ENCODE measurements at places on chromosomes 1 and 21.
A peak's percentile ranks its signal among the peaks of the same experiment; 100 is the strongest.

DNA sequence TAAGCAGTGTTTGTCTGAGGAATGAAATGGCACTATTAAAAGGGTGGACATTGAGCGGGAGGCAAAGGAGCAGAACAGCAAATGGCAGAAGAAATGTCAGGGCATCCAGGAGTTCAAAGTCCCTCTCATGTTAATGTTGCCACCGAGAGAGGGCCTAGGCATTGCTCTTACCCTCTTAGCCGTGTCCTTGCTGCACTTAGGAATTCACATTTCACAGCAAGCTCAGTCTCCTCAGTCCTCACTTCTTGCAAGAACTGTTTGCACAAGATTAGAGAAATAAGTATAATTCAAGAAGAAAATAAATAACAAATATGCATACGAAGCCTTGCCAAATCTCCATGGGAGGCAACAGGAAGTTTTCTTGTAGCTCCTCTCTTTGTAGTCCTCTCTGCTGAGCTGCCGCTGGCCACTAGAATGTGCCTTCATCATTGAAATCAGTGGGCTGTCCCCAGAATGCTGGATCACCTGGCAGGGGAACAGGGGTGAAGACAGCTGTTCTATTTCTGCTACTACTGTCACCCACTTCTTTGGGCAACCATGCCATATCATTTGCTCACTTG, 205.8 kb downstream of the ZNF326 start:
- DNase-seq = no peak

DNA sequence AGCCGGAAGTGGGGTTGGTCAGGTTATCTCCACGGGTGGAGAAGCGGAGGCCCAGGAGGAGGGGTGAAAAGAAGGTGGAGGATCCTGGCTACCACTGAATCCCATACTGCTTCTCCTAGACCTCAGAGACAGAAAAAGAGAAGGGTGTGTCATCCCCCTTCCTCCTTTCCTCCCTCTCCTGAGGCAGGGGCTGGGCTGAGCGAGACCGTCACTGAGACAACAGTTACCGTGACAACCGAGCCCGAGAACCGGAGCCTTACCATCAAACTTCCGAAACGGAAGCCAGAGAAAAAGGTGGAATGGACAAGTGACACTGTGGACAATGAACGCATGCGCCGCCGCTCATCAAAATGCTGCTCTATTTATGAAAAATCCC, 42.1 kb upstream of the NBPF3 start:
- DNase-seq = no peak

GRCh38 chr1:53259932-53260331, 21.6 kb upstream of the MAGOH start:
- DNase-seq = no peak

GRCh38 chr1:89198491-89199072, at the start of gene GBP4:
GBP4 (minus strand) TSS chr1:89198942; CDS start chr1:89198834, 108 bp downstream.
- no peak for DNase-seq

- no peak for DNase-seq
These were observed 37.6 kb upstream of the HMCN1 start for GRCh38 chr1:185696422-185697150.

GRCh38 chr1:23211955-23212354, 5.3 kb downstream of the HTR1D start:
- DNase-seq = no peak

GRCh38 chr1:44170281-44170823, 28.9 kb upstream of the KLF18 start:
- DNase-seq = no peak

- DNase-seq = no peak
These were observed 214 bp downstream of the NCAM2 start for GRCh38 chr21:20998456-20998789.

GRCh38 chr1:153769221-153769620, 6.0 kb upstream of the SLC27A3 start:
- DNase-seq = no peak

DNA sequence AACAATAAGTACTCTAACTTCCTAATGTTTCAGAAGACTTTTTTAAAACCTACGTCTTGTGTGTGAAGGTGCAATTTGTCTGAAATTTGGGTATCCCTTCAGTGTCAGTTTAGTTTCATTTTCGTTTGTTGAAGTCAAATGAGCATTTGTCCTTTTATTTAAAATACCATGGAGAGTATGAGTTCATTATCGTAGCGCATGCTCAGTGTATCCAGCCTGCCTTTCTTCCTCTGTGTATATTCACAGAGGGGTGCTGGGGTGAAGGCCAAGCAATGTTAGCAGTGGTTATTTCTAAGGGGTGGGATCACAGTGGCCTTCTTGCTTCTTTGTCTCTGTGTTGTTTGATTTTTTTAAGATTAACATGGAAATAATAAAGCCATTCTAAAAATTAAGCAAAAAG, 43.2 kb downstream of the CNN3 start:
- no peak for DNase-seq

DNA sequence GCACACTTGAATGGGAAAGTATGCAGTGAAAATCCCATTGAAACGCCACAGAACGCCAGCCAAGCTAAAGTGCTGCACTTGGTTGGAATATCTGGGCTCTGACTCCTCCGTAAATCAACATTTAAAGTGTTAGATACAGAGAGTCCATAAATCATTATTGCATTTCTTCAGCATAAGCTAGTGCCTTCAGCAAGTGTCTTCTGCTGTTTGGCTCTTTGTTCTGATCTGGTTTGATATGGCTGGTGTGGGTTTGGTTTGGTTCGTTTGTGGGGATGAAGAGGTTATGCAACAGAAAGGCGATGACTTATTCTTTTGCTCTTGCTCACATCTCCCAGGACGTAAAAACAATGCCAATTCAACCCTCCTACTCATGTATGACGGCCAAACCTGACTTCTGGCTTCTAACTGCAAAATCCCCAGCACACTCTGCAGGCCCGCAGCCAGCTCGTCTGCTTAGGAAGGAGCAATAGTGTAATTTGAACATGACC, 121.8 kb upstream of the ERG start:
- no peak for DNase-seq

DNA sequence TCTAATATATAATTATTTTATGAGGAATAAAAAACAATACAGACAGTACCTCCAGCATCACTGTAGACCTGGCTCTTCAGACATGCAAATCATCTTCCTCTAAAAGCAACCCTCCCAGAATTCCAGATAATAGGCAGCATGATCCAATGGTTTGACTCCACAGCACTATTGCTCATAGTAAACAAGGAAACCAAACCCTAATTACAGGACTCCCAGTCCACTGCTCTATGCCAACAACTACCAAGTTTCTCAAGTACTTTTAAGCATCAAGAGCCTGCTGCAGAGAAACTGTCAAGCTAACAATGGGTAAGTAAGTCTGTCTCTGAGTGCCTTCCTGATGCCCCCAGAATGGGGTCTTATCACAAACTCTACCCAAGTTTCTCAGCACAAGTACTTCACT, 57.2 kb downstream of the EYA3 start:
- DNase-seq = no peak

DNA sequence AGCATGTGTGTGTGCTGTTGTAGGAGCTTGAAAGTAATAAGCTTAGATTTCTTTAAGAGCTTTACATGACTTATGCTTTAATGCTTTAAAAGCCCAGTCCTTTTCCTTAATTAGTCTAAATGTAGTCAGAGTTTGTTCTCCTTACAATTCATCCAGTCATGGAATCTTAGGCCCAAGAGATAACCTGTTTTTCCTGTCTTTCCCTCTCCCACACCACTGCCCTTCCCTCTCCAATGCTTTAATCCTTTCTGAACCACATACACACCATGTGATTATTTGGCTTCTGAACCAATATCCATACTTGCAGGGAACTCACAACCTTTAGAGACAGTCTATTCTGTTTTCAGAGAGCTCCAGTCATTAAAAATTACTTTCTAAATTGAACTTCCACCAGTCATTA, 37.6 kb downstream of the ALG6 start:
- no peak for DNase-seq

DNA sequence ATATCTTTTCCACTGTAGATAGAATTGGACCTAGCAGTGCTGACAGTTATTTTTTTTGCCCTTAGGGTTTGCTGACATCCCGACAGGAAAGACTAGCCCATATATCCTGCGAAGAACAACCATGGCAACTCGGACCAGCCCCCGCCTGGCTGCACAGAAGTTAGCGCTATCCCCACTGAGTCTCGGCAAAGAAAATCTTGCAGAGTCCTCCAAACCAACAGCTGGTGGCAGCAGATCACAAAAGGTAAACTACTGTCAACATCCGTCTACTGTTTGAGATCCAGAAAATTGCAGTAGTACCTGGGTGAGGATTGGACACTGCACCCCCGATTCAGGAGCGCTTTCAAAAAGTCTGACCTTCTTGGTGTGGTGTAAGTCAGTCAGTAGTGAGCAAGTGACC, 55.8 kb downstream of the CENPF start:
- DNase-seq = peak; percentile 56

GRCh38 chr21:34825948-34826548, 157.3 kb downstream of the CLIC6 start:
- no peak for DNase-seq

- no peak for DNase-seq
These were observed 2.8 kb upstream of the C1orf162 start for GRCh38 chr1:111471012-111471411.

- DNase-seq = no peak
These were observed 1917.0 kb downstream of the MRPL39 start for GRCh38 chr21:23690316-23690715.

- DNase-seq = peak; percentile 16
These were observed 167.1 kb downstream of the ATP6V1G3 start for GRCh38 chr1:198373376-198373775.

DNA sequence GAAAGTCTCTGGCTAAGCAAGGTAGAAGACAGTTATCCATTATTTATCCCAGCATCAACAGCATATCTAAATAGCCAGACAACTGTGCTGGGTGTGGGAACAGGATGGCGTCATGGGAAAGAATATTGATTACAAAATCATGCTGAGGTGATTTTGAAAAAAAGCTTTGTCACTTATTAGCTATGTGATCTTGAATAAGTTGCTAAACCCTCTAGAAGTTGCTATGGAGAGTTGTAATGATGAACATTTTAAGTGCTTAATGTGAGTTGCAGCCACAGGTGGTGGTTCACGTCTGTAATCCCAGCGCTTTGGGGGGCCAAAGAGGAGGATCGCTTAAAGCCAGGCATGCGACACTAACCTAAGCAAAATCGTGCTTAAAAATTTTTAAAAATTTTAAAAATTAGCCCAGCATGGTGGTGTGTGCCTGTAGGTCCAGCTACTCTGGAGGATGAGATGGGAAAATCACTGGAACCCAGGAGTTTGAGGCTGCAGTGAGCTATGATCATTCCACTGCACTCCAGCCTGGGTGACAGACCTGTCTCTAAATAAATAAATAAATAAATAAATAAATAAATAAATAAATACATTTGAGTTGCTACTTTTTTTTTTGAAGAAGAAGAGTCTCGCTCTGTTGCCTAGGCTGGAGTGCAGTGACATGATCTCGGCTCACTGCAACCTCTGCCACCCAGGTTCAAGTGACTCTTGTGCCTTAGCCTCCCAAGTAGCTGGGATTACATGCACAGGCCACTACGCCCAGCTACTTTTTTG, 33.6 kb downstream of the WNT2B start:
- DNase-seq = no peak

DNA sequence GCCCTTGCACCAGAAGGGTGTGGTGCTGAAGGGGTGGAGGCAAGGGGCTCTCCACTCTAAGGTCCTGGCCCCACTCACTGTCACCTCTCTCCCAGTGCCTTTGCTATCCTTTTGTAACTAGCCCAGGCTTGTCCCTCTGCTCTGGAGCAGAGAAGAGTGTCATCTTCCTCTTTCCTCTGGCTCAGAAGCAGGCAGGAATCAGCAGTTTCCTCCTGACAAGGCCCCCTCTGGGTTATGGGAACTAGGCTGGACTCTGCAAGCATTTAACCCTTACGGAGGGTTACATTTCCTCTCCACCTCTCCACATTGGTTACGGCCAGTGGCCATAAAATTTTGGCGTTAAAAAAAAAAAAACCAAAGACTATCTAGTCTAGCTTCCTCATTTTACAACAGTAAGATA, 30.4 kb downstream of the PLXNA2 start:
- DNase-seq = no peak
